ENCODE measurements at places on chromosomes 11 and 22. TPM values are rescaled to one million over a fixed set of nuclear protein-coding genes. Genes with fewer than 3 reads are reported as not detected.
A peak's percentile ranks its signal among the peaks of the same experiment; 100 is the strongest.

GRCh38 chr11:75103380-75104026, 6.8 kb upstream of the OR2AT4 start:
- DNase-seq: no peak

GRCh38 chr22:17199003-17199731, 20.1 kb downstream of the ADA2 start:
- DNase-seq: peak; percentile 66

OR9I1 gene
- not detected for total RNA-seq

GRCh38 chr11:94737171-94737611, 31.0 kb upstream of the AMOTL1 start:
- DNase-seq: no peak

HBG2 gene
- total RNA-seq: not detected

GRCh38 chr22:39135092-39135896, 17.2 kb downstream of the CBX7 start:
- no peak for DNase-seq

- no peak for DNase-seq
Observed at GRCh38 chr11:34464591-34465051, 25.9 kb downstream of the CAT start.

MMP8 gene
- not detected for total RNA-seq

- DNase-seq: no peak
Observed at GRCh38 chr11:58958500-58958899, 19.2 kb downstream of the GLYATL1 start.

DNA sequence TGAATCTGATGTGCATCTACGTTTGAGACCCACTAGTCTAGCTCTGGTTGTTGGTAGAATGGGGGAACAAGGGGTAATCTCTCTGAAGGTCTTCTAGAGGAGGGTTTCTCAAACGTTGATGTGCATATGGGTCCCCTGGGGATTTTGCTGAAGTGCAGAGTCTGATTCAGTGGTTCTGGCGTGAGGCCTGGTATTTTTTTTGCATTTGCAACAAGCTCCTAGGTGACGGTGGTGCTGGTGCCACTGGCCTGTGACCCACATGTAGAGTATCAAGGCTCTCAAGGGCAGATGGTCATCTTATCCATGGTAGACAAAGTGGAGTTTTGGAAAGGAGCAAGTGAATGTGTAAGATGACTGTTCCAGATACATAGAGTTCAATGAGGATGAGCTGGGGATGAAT, 97.1 kb downstream of the CEP164 start:
- no peak for DNase-seq
